ENCODE measurements at places on chromosomes 3 and 15.

- no peak for DNase-seq
Measured at GRCh38 chr15:47742742-47743141, 25.4 kb downstream of the SEMA6D start.

- no peak for DNase-seq
Measured at GRCh38 chr3:181458857-181459256, 252.9 kb upstream of the SOX2 start.

DNA sequence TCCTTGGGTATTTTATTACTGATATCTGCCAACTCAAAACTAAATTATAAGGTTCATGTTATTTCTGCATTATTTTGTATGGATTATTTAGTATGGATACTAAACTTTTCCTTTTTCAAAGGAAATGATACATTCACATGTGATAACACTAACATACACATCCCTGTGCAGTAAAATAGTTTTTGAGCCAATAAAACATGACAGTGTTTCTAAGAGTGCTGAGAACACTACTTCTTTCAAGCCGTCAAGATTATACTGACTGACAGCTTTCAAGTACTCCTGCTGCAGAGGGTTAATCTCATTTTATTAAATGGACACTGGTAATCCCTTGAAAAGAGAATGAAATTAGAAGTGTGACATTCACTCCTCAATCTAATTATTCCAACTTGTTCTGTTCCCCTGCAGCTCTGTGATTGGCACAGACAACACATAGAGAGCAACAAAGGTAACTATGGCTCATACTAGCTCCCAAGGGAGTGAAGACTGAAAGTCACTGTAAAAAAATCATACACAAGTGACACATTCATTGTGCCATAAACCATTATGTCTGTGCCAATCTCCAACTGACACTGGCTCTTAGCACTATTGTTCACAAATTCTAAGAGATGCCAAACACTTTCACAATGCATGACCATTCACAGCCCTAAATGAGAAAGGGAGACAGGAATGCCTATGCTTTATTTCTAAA lies 468.6 kb downstream of the SHQ1 start:
- DNase-seq: no peak

GRCh38 chr3:188946351-188947240 lies 225.2 kb upstream of the TPRG1 start:
- no peak for DNase-seq

GRCh38 chr3:128380719-128381118 lies 86.0 kb downstream of the DNAJB8 start:
- DNase-seq: no peak

- DNase-seq: no peak
Measured at GRCh38 chr3:43343815-43344214, 57.5 kb downstream of the SNRK start.

DNA sequence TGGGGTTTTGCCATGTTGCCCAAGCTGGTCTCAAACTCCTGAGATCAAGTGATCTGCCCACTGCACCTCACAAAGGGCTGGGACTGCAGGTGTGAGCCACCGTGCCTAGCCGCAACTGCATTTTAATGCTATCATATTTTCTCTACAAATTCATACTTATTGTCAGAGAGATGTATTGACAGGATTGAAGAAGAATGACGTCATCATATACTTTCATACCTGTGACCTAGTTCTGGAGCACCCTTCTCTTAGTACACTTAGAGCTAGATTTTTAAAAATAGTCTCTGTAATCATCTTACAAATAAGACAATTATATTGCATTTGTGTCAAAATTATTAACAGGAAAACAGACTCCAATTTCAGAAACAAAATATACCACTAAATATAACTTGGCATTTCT lies 242.8 kb upstream of the PDZRN3 start:
- DNase-seq: no peak

- DNase-seq: no peak
Measured at GRCh38 chr3:175150812-175151401, 291.8 kb downstream of the NAALADL2 start.

DNA sequence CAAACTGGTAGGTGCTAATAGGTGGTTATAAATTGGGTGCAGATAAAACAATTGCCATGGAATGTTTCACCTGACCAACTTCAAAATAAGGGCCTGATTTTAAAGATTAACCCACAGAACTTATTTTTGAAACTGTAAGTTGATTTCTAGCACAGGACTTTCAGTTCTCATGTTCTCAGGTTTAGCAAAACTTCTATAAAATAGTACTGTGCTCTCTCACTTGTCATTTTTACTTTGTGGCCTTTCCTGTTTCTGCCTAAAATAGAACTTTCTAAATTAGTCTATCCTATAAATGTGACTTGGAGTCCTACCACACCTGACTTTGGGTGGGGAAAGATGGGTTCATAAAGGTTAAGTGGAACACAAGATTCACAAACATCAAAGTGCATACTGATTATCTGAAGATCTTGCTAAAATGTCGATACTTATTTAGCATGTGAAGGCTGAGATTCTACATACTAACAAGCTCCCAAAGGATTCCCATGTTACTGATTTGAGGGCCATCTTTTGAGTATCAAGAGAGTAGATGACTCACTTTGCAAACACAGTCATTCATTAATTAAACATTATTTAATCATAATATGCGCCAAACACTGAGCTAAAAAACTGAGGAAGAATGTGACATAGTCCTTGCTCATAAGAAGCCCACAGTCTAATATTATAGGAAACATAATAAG lies 38.6 kb downstream of the BTLA start:
- DNase-seq: no peak

GRCh38 chr15:72902245-72902918 lies 118.8 kb upstream of the ADPGK start:
- no peak for DNase-seq

GRCh38 chr3:16728770-16729745 lies 123.8 kb upstream of the DAZL start:
- DNase-seq: no peak

DNA sequence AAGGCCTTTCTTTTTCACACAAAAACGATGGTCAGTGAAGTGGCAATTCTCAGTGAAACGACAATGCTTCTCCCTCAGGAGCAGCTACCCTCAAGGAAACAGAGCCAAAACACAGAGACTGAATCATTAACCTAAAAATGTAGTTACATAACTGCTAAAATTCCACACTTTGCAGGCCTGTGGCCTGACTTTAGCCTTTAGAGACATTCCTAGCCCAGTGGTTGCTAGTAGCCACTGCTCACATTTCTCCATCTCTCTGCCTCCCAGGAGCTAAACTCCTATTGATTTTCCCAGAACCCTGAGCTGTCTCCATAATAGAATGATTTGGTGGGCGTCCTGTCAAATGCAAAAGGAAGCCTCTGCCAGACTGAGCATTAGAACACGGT lies 630.1 kb upstream of the KCNMB2 start:
- DNase-seq: no peak

- DNase-seq: no peak
Measured at GRCh38 chr15:99720533-99720932, 12.7 kb downstream of the LYSMD4 start.

DNA sequence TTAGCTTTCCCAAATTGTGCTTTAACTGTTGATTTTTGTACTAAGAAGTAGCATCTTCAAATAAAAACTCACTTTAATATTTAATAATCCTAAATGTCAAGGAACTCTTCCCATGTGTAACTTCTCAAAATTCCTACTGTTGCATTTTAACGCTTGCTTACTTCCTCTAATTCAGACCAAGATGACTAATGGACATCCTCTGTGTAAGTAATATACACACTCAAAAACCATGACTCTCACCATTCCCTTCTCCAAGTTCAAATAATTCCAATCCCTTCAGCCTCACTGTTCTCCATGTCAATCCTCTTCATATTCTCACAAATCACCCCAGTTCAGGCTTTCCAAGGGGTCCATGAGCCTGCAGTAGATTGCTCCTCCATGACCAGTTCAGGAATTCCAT lies 13.0 kb downstream of the MRPL46 start:
- no peak for DNase-seq

GRCh38 chr15:77722759-77723460 lies 90.2 kb upstream of the LINGO1 start:
- DNase-seq: no peak

- DNase-seq: no peak
Measured at GRCh38 chr15:48233246-48233645, 27.1 kb downstream of the SLC12A1 start.

GRCh38 chr3:88713233-88713691 lies 394.2 kb upstream of the EPHA3 start:
- DNase-seq: no peak

DNA sequence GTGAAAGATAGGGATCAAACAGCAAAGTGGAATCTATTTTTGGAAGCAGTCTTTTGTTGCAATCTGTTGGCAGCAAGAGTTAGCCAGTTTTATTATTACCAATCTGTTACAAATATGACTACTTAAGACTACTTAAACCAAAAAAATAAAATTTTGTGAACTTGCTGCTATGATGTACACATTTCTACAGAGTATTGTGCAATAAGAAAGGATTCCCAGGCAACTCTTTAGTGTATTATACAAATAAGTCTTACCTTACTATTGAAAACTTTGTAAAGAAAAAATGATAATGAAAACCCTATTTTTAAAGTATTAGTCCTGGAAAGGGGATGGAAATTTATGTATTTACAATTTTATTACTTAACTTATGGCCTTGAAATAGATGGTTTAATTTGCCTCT lies 44.7 kb downstream of the CADM2 start:
- no peak for DNase-seq

DNA sequence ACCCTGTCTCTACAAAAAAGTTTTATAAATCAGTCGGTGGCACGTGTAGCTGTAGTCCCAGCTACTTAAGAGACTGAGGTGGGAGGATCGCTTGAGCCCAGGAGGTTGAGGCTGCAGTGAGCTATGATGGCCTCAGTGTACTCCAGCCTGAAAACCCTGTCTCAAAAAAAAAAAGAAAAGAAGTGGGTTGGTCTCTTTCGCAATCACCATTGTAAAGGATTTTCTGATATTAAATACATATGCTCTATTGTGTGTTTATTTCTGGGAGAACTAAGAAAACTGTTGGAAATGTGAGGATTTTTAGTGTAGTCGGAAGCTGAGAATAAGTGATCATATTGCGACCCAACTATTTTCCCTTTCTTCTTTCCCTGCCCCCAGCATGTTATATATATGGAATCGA lies 7.5 kb downstream of the ZNF710 start:
- no peak for DNase-seq

DNA sequence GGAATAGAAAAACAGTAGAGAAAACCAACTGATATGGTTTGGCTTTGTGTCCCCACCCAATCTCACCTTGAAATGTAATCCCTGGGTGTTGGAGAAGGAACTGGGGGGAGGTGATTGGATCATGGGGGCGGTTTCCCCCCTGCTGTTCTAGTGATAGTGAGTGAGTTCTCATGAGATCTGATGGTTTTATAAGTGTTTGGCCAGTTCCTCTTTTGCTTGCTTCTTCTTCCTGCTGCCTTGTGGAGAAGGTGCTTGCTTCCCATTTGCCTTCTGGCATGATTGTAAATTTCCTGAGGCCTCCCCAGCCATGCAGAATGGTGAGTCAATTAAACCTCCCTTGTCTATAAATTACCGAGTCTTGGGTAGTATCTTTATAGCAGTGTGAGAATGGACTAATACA lies 48.4 kb downstream of the EOMES start:
- no peak for DNase-seq

DNA sequence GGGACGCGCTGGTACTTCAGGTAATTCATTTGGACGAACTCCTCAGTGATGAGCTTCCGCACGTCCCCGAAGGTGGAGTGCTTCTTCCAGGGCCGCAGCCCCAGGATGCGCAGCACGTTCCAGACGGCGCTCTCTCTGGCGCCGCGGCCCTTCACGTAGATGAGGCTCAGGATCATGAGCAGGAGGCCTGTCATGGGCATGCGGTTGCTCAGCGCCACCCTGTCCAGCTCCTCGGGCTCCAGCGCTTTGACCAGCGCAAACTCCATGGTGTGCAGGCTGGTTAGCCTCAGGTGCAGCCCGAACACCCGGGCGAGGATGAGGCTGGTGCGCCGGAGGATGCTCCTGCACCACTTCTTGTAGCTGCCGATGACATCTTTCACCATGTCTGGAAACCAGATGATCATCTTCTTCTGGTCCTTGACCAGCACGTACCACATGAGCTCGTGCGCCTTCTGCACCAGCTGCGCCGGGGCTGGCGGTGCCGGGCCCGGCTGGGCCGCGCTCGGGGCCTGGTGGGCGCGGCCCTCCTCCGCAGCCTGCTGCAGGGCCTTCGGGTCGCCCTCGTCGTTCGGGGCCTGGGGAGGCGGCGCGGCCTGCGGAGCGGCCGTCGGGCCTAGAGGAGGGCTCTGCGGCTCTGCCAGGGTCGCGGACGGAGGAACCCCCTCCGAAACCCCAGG lies 501 bp downstream of the NDN start:
- DNase-seq: no peak

DNA sequence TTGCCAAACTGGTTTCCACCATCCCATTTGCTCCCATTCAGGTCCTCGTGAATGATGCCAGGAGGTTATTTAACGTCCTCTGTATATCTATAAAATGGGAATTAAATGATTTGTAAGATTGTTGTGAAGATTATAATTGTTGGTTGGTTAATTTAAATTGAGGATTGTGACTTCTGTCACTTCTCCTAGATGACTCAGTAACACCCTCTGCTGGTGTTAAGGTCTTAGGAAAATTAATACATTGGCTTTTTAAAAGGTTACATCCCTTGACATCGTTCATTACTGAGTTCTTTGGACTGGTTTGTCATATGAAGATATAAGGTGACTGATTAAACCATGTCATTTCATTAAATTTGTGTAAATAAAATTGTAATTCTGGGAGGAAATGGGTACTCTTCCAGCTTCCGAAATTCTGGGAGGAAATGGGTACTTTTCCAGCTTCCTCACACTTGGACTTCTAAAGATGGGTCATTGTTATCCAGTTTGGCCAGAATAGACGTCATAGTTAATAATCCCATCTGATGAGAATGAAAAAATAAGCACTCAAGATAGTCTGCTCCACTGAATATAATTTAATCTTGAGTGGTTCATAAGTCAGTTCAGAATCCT lies 33.3 kb upstream of the PAQR5 start:
- DNase-seq: no peak

DNA sequence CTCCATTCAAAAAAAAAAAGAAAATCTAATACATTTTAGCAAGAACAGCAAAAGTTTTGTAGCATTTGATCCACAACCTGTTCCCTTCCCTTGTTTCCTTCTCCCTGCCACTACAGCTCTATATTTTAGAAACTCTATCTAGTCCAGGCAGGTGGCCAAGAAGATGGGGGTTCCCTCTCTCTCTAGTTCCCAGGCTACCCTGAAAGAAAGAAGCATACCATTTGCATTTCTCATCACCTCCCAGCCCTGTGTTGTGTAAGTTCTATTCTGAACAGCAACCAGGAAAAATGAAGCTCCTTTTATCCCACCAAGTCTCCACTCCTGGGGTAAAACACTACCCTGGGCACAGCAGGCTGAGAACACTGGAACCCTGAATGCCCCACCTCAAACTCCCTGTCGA lies 100.0 kb downstream of the PCCB start:
- no peak for DNase-seq

DNA sequence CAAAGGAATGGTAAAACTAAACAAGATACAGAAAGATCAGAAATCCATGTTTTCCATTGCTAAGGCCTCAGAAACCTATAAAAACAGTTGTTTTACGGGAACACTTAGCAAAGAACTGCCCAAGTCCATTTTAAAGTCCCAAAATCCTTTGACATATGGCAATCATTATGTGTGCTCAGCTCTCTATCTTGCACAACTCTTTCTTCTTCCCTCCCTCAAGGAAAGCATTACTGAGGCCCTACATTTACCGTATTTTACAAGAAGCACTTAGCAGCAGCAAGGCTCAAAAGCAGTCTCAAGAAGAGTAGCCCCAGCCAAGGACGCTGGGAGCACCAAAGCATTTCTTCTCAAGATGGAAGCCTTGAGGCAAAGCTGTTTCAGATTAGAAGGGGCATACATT lies 169.6 kb upstream of the LRTM1 start:
- DNase-seq: no peak

GRCh38 chr3:81485444-81485865 lies 276.0 kb downstream of the GBE1 start:
- no peak for DNase-seq
